Urinary bladder (tissue), 4 donors: ENCODE measurements at places on chromosomes 13 and 19.

DNA sequence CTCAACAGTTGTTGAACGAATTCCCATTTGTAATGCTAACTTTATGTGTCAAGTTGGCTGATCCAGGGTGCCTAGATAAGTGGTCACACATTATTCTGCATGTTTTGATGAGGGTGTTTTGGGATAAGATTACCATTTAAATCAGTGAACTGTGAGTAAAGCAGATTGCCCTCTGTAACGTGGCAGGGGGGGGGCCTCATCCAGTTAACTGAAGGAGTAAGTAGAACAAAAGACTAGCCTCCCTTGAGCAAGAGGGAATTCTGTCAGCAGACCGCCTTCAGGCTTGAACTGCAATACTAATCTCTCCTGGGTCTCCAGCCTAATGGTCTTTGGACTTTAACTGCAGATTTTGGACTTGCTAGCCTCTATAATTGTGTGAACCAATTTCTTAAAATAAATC, 4.2 kb upstream of the TEX30 start:
- DNase-seq = no peak

DNA sequence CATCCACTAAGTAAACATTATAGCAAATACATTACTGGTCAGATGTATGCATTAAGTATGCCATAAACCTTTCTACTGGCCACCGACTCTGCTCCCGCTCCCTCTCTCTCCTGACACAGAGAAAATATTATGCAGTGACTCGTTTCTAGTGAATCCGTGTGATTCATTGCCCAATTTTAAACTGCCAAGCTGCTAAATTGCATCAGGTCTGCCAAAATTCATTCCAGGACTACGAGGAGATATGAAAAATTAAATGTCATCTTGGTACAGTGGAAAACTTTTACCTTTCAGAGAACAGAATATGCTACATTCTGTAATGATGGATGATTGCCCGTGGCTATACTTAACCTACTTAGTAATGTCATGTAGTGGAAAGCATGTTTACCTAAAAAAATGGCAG, 368.8 kb upstream of the TSHZ3 start:
- DNase-seq = no peak

- DNase-seq = no peak
These were observed 13.8 kb downstream of the STK24 start for GRCh38 chr13:98563071-98563470.

GRCh38 chr19:2291185-2291751, 9.3 kb upstream of the PEAK3 start:
- no peak for DNase-seq

GRCh38 chr13:69571606-69572323, 535.9 kb upstream of the ATXN8OS start:
- no peak for DNase-seq
